ENCODE measurements at places on chromosomes 4 and X.

GRCh38 chr4:84804136-84804535, 162.4 kb downstream of the WDFY3 start:
- no peaks in the 10 kb centered on the region for H3K36me3 ChIP-seq
- no peaks in the 10 kb centered on the region for H3K27me3 ChIP-seq
- no peak overlapping the region for H3K27ac ChIP-seq

DNA sequence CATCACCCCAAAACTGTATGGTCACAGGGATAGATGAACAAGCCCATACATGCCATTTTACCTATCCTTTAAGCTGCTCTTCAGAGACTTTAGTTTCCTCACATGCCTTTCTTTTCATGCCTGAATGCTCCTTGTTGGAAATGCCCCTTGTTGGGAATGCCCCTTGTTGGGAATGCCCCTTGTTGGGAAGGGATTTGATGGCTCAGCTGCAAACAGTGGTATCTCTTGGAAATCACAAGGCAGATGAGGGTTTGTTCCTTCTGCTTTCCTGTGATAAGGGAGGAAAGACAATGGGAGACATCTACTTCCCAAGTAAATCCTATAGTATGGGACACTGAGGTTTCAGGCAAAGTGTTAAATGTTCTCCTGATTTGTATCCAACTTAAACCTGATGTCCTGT, 11.5 kb downstream of the CXCL2 start:
- no peak overlapping the region for H3K27ac ChIP-seq
- H3K27me3 ChIP-seq: no peaks in the 10 kb centered on the region
- H3K4me1 ChIP-seq: no peaks in the 10 kb centered on the region
- DNase-seq: no peak
- H3K4me3 ChIP-seq: no peak overlapping the region

- H3K27ac ChIP-seq: no peak overlapping the region
- no peak for DNase-seq
- no peaks in the 10 kb centered on the region for H3K4me1 ChIP-seq
- H3K4me3 ChIP-seq: no peak overlapping the region
- no peaks in the 10 kb centered on the region for H3K27me3 ChIP-seq
These were observed 210.4 kb downstream of the MID1IP1 start for GRCh38 chrX:39011454-39012221.

DNA sequence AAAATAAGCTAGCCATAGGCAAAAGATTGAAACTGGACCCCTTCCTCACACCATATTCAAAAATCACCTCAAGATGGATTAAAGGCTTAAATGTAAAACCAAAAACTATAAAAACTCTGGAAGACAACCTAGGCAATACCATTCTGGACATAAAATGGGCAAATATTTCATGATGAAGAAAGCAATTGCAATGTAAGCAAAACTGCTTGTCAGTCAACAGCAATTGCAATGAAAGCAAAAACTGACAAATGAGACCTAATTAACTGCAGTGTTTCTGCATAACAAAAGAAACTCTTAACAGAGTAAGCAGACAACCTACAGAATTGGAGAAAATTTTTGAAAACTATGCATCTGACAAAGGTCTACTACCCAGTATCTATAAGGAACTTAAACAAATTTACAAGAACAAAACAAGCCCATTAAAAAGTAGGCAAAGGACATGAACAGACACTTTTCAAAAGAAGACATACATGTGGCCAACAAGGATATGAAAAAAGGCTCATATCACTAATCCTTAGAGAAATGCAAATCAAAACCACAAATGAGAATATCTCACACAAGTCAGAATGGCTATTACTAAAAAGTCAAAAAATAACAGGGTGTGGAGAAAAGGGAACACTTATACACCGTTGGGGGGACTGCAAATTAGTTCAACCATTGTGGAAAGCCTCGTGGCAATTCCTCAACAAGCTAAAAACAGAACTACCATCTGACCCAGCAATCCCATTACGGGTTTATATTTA, 46.7 kb downstream of the CFAP299 start:
- H3K4me1 ChIP-seq: no peaks in the 10 kb centered on the region
- H3K36me3 ChIP-seq: peaks cover 2% of the 10 kb centered on the region
- DNase-seq: no peak
- no peak overlapping the region for H3K27ac ChIP-seq

DNA sequence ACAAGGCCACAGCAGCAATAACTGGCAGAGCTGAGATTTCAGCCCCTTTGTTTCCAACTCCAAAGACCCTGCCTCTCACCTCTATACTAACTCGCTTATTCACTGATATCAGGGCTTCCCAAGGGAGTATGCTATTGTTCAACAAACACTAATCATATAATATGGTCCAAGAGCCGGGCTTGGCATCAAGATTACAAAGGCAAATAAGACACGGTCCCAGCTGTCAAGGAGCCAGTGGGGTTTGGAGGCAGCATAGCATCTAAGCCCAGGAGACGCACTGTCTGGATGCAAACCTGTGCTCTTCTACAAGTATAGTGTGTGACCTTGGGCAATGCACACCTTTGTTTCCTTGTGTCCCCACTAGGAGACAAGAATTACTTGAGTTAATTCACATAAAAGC, 28.7 kb downstream of the PAPSS1 start:
- no peaks in the 10 kb centered on the region for H3K4me1 ChIP-seq
- no peak overlapping the region for H3K4me3 ChIP-seq
- no peaks in the 10 kb centered on the region for H3K27me3 ChIP-seq
- H3K27ac ChIP-seq: no peak overlapping the region

- DNase-seq: no peak
- no peaks in the 10 kb centered on the region for H3K27me3 ChIP-seq
- H3K36me3 ChIP-seq: no peaks in the 10 kb centered on the region
- no peak overlapping the region for H3K27ac ChIP-seq
These were observed 117.1 kb downstream of the CORIN start for GRCh38 chr4:47720787-47721186.

DNA sequence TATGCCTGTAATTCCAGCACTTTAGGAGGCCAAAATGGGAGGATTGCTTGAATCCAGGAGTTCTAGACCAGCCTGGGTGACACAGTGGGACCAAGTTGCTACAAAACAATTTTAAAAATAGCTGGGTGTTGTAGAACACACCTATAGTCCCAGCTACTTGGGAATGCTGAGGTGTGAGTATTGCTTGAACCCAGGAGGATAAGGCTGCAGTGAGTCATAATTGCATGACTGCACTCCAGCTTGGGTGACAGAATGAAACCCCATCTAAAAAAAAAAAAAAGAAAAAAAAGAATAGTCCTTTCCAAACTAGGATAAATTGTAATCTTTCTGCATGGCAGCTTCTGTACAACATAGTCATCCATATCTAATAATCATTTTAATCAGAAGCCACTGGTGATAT, 270.1 kb upstream of the INTU start:
- no peaks in the 10 kb centered on the region for H3K4me1 ChIP-seq
- no peaks in the 10 kb centered on the region for H3K36me3 ChIP-seq
- no peak overlapping the region for H3K4me3 ChIP-seq
- H3K27me3 ChIP-seq: no peaks in the 10 kb centered on the region

DNA sequence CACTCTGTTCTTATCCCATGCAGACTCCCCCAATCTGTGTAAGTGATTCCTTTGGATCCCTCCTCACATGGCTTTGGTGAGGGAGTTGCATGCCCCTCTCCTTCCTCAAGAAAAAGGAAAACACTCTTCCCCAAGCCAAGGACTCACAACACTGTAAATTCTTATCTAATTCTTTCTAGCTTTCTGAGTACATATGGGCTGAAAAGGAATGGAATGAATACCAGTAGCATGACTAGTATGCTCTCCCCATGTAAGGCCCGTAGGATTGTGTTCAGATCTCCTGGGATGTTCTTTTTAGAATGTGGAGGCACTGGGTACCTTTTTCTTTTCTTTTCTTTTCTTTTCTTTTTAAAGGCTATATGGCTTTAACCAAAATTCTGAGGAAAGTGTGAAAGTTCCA, 17.0 kb upstream of the MAGED1 start:
- no peak overlapping the region for H3K4me3 ChIP-seq
- no peak for DNase-seq
- H3K27me3 ChIP-seq: no peaks in the 10 kb centered on the region
- H3K4me1 ChIP-seq: no peaks in the 10 kb centered on the region
- no peaks in the 10 kb centered on the region for H3K36me3 ChIP-seq
- H3K27ac ChIP-seq: no peak overlapping the region

DNA sequence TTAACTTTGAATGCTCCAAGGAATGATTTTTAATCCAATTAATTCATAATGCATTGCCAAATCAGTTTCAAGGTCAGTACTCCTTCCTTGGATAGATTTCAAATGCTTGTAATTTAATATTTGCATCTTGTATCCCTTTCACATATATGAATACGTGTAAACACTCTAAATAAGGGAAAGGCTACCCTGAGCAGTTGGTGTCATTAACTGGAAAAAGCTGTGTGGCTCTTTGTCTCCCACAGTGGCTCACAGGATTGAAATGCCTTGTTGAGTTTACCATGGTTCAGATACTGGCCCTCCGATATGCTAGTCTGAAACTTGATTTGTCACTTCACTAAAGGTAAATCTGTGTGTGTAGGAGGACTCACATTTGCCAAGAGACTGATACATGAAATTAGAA, 16.7 kb upstream of the ACOT9 start:
- H3K36me3 ChIP-seq: no peaks in the 10 kb centered on the region
- no peak for DNase-seq
- H3K4me1 ChIP-seq: no peaks in the 10 kb centered on the region
- no peak overlapping the region for H3K4me3 ChIP-seq
- no peaks in the 10 kb centered on the region for H3K27me3 ChIP-seq

Measured in uterus (tissue), 4 donors.